AG04450 (cell line): ENCODE measurements at places on chromosomes 5 and 9.

DNA sequence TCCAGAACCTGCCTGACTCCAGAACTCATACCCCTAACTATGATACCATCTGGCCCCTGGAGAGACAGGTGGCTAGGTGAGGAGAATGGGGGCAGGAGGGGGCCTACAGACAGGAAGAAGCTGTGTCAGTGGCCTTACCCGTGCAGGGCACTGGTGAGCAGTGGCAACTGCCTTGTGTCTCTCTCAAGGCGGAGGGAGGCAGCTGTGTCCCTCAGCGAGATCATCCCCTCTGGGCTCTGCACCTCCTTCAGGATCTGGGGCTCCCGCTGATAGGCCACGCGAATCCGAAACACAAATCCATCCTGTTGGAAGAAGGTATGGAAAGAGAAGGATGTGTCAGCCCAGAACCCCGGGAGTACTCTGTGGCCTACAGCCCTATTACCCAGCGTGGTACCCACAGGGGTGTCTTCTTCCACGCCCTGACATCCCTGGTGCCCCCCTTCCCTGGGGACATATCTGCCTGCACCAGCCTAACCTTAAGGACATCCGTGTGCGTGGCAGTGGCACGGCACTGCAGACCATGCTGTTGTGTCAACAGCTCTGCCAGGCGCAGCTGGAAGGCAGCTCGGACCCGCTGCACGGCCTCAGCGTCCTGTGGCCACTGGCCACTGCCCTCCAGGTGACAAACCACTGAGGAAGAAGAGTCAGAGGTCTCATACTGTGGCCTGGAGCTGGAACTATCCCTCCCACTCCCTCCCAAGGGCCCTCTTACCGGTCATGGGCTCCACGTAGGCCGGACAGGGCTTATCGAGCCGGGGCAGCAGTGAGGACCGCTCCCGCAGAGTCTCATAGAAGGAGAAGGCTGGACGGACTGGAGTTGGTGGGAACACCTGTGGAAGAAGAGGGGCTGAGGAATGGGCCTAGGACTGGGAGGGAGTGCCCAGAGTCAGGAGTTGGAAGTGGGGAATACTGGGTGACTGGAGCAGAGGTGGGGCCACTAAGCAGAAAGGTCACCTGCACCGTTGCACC lies 7.8 kb downstream of the NOL6 start:
- no peak for DNase-seq

- DNase-seq: no peak
Observed at GRCh38 chr5:134171972-134172371, 4.8 kb downstream of the SKP1 start.

DNA sequence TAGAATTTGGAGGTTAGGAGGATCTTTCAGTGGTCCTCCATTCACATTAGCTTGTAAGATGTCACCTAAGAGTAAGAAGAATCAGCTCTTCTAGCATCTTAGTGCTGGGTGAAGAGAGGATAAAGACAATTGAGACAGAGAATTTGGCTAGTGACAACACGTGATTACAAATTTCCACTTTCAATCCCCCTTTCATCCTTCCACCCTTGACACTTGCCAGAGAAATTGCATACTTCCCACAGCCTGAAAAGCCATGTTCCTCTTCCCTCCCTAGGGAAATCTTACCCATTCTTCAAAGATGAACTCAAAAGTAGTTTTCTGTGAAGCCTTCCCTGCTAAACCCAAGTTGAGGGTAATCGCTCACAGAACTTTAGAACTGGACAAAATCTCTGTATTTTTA lies 282.6 kb upstream of the PTGER4 start:
- no peak for DNase-seq

DNA sequence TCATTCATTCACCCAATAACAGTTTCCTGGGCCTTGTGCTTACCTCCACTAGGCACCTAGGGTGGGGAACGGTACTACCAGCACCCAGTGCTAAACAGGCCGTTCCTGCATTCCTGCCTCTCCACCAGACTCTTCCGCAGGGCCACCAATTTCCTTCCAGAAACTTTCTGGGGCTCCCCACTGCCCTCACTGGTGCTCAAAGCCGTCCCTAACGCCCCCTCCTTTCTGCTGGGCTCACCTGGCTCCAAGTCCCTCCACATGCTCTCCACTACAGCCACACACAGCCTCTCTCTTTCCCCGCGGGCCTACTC lies 1.4 kb downstream of the PHF19 start:
- DNase-seq: no peak

DNA sequence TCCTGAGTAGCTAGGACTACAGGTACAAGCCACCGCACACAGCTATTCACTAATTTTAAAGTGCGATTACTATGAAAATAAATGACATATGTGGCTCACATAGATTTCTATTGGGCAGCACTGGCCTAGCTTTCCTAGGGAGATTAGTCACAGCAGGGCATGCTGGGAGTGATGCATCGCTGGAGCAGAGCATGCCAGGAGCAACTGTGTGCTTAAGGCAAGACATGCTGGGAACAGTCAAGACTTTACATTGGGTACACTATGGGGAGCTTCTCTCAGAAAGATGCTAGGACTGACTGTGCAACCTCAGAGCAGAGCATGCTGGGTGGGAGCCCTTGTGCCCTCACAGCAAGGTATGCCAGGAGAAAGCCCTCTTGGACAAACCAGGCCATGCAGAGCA lies 9.3 kb downstream of the ST6GALNAC6 start:
- DNase-seq: no peak

GRCh38 chr5:146766013-146766412 lies 112.5 kb downstream of the PPP2R2B start:
- no peak for DNase-seq

DNA sequence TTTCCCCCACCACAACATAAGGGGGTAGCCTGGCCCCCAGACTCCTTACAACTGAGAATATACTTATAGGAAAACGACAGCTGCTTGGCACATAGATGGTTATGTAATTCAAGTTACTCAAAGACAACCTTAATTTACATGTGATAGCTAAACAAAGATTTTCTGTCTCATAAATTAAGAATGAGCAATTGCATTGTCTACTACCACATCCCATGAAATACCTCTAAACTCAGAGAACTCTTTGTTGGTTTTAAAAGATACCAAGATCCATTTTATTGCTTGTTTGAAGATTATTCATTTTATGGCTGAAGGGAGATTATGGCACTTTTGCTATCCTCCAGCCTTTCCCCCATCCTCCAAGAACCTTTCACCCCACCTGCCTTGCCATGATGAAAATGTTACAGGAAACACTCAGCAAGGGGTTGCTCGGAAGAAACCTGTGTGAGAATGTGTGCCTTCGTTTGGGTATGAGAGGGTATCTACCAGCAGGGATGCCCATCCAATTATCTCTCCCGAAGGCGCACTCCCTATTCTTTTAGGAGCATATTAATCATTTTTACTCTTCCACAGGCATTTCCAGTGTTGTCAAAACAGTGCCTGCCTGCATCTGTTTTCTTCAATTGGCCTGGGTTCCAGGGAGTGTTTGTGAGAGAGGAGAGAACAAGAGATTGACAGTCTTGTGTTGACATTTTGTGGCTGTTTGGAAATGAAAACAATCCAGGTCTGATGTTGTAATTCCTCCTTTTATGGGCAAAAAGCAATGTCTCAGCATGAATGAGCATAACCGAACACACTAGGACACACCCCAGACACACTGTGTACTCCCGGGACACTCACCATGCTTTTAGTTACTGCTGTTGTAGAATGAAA lies 208.0 kb upstream of the ANKRD55 start:
- peak; percentile 68 for DNase-seq

DNA sequence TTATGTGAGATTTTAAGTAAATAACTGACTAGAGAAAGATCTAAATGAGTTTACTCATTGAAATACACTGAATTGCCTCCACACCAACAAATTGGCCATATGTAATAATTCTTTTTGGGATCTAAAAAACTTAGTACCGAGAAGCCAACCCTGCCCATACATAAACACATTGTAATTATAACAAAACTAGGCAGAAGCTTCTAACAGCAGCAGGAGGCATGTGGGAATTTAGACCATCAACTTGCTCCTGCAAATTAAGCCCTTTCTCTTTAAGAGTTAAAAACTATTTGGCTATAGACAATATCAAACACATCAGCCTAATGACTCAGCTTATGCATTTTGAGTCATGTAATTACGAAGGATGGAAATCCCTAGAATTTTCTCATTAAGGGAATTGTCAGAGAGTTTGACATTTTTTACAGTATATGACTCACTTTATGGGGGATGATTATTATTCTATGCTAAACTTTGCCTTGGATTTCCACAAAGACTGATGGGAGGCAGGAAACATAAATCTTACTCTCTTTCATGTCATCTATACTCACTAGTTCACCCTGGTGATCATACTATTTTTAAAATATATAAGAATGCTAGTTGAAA lies 1.0 kb downstream of the IL7R start:
- DNase-seq: peak; percentile 26

GRCh38 chr9:9729082-9729481 lies 883.7 kb downstream of the PTPRD start:
- no peak for DNase-seq

- DNase-seq: no peak
Observed at GRCh38 chr5:130985776-130986175, 179.3 kb downstream of the HINT1 start.
